CD4-positive, alpha-beta T cell treated with Interleukin-17A for 1 hour (primary cell): ENCODE measurements at places on chromosomes 5 and 9.

- no peak for DNase-seq
Observed at GRCh38 chr5:179272326-179273072, 72.8 kb downstream of the ADAMTS2 start.

GRCh38 chr5:37375091-37375490 is 4.0 kb upstream of the WDR70 start:
- no peak for DNase-seq

DNA sequence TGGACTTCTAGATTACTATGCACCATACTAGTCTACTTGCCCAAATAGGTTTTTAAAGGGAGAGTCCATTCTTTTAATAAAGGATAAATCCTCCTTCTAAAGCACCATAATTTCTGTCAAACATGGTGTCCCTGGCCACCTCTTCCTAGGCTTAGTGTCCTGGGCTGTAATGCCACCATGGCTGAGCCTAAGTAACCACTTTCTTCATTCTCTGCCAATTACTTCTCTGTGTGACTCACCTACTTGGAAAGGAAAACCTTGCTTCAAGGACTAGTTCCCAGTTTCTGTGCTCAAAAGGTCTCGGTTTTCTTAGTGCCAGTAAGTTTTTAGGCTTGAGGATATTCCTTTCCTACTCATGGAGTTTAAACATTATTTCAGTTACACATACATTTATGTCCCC is 273.4 kb downstream of the DENND1A start:
- DNase-seq: no peak

GRCh38 chr5:125695996-125696655 is 727.1 kb upstream of the GRAMD2B start:
- DNase-seq: no peak

GRCh38 chr5:146624179-146624578 is 108.2 kb upstream of the GPR151 start:
- no peak for DNase-seq

DNA sequence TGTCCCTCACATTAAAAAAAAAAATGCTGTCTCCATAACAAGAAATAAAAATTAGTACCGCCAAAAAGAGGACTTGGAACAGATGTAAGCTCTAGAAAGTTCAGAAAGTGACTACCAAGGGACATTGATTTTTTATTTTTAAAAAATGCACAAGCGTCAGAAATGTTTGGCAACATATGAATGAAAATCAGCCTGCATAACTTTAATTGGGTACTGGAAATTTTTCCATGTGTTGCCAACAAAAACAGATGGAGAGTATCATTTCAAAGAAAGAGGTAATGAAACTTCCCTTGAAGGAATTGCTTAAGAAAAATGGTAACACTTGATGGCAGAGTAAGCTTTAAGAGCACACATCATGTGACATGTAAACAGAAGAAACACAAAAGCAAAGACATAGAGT is 47.2 kb downstream of the OR2K2 start:
- no peak for DNase-seq

DNA sequence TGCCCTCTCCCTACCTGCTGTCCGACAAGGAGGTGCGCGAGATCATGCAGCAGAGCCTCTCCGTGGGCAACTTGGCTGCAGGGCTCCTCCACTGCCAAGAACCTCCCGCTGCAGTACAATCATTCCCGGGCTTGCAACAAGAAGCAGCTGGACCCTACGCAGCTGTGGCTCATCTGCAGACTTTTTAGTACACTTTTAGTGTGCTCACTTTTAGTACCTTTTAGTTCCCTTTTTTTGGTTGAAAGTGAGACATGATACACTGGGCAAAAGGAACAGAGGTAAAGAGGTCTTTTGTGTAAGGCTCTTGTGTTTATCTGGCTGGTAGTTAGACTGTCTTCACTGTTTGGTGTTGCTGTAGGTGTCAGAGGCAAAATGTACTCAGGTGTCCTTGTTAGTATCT is 58.1 kb upstream of the SPTLC1 start:
- no peak for DNase-seq

GRCh38 chr9:72038890-72039410 is 21.5 kb downstream of the C9orf57 start:
- peak; percentile 63 for DNase-seq

- no peak for DNase-seq
Observed at GRCh38 chr5:58670582-58670981, 87.7 kb downstream of the RAB3C start.
